Type B pancreatic cell (in vitro differentiated cells): ENCODE measurements at places on chromosomes 7 and 10. TPM values are rescaled to one million over a fixed set of nuclear protein-coding genes. Genes with fewer than 3 reads are reported as not detected.
A peak's percentile ranks its signal among the peaks of the same experiment; 100 is the strongest.

GRCh38 chr7:150487625-150488024, 27.0 kb upstream of the GIMAP7 start:
- H3K27me3 ChIP-seq = peaks cover 22% of the 10 kb centered on the region
- DNase-seq = no peak
- H3K27ac ChIP-seq = no peak overlapping the region
- no peaks in the 10 kb centered on the region for H3K36me3 ChIP-seq

DNA sequence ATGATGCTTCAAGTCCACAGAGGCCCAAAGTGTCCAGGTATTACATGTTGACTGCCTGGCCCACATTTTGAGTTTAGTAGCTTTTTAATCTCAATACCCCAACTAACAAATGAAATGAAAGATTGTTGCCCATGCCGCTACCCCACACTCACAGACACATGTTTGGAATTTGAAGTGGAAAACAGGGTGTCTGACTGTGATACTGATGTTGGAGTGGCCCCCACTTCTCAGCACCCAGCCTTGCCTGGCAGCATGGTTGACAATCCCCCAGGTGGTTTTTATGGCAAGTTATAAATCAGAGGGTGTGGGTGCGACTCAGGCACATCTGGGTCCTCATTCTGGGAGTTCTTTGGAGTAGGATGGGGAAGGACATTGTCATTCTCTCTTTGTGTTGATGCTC, 314.7 kb upstream of the ZNF32 start:
- no peak overlapping the region for H3K27ac ChIP-seq
- DNase-seq = no peak
- peaks cover 24% of the 10 kb centered on the region for H3K4me1 ChIP-seq
- peaks cover 4% of the 10 kb centered on the region for H3K36me3 ChIP-seq

CASTOR2 gene
- 42.8 and 70.3 TPM in 2 replicates for total RNA-seq

DNA sequence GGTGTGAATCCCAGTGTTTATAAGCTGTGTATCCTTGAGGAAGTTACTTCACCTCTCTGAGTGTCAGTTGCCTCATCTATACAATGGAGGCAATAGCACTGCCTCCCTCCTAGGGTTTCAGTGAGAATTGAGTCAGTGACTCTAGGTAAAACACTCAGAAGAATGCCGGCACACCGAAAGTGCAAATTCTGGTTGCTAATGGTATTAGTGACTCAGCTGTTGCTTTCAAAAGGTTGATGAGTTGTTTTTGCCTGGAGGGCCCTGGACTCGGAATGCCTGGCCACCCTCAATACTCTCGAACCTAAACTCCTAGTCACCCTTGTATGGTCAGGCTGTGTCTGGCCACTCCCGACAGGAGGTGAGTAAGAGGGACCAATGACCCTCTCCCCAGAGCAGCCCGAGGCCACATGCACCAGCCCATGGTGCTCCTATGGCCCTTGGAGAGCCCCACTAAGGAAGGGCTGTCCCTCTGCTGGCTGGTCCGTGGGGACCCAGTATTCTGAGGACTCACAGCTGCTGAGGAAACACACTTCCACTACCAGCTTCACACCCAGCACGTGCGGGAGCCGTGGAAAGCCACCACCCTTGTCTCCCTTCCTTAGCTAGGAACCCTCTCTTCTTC, 60.2 kb downstream of the CALML3 start:
- no peaks in the 10 kb centered on the region for H3K36me3 ChIP-seq
- peaks cover 48% of the 10 kb centered on the region for H3K4me1 ChIP-seq
- DNase-seq = no peak
- no peak overlapping the region for H3K4me3 ChIP-seq
- peak overlapping the region; percentile 56 for H3K27ac ChIP-seq

SLC26A5 gene
- not detected in 2 replicates for total RNA-seq

DNA sequence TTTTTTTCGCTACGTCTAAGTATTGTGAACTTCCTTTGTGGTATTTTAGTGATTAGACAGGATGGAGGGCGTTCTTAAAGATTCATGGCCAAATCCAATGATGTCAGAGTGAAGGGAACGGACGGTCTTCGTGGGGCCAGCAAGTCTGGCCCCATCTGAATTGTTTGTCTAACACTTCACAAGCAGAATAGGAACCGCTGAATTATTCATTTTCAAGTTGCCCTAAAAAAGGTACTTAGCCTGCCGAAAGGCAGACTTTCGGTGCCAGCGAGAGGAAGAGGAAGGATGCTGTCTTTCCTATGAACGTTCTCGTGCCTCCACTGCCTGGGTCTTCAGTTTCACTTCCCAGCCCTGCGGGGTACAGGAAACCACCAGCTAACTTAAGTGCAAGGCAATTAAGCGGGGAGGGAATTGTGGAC, 145.7 kb upstream of the SH2B2 start:
- H3K4me3 ChIP-seq = no peak overlapping the region
- H3K27me3 ChIP-seq = no peaks in the 10 kb centered on the region
- H3K36me3 ChIP-seq = peaks cover 15% of the 10 kb centered on the region
- DNase-seq = no peak
- no peak overlapping the region for H3K27ac ChIP-seq

DNA sequence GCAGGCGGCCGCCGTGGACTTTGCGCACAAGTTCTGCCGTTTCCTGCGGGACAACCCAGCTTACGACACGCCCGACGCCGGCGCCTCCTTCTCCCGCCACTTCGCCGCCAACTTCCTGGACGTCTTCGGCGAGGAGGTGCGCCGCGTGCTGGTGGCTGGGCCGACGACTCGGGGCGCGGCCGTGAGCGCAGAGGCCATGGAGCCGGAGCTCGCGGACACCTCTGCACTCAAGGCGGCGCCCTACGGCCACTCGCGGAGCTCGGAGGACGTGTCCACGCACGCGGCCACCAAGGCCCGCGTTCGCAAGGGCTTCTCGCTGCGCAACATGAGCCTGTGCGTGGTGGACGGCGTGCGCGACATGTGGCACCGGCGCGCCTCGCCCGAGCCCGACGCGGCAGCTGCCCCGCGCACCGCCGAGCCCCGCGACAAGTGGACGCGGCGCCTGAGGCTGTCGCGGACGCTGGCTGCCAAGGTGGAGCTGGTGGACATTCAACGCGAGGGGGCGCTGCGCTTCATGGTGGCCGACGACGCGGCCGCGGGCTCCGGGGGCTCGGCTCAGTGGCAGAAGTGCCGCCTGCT, 14.1 kb downstream of the SH2B2 start:
- H3K27me3 ChIP-seq = no peaks in the 10 kb centered on the region
- no peak overlapping the region for H3K4me3 ChIP-seq
- no peak for DNase-seq
- H3K4me1 ChIP-seq = peaks cover 9% of the 10 kb centered on the region

DNA sequence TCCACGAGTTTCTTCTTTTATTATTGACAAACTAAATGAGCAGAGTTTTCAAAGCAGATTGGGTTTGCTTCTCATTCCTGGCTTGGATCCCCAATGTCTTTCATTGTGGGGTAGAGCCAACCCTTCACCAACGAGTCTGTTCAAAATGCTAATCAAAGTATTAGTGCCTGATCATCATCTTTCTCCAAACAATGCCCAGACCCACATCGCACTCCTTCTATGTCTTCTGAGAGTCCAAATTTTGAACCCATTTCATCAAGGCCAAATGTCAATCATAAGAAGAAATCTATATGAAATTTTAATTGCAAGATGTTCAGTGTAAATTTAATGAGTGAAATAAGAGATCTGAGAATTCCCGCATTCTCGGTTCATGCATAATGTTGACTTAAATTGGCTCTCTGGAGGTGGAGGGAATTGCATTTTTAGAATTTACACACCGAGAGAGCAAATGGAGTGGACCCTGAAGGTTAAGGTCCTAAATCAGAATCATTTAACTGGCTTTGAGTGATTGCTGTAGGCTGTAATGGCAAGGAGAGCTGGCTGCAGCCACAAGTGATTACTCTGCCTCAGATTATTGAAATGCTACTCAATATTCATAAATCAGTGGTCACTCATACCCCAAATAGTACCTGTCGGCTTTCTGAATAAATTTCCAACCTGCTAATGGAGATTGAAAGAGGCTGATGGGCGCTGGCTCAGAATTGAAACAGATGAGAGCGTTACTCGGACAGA, 602.9 kb downstream of the TYW1 start:
- H3K27me3 ChIP-seq = peaks cover 39% of the 10 kb centered on the region
- H3K36me3 ChIP-seq = no peaks in the 10 kb centered on the region
- H3K4me1 ChIP-seq = peaks cover 5% of the 10 kb centered on the region
- no peak overlapping the region for H3K4me3 ChIP-seq

NME8 gene
- 0.14 TPM in 1 of 2 replicates, not detected in the other for total RNA-seq

GRCh38 chr7:76302347-76303201, at the start of gene HSPB1:
TSS of gene HSPB1 (plus strand) at chr7:76302673. CDS start at chr7:76302713, 40 bp downstream.
- H3K4me1 ChIP-seq = peaks cover 30% of the 10 kb centered on the region
- no peak for DNase-seq
- H3K36me3 ChIP-seq = no peaks in the 10 kb centered on the region
- peak within 1 kb of the TSS; percentile 91 for H3K4me3 ChIP-seq
- no peaks in the 10 kb centered on the region for H3K27me3 ChIP-seq

DNA sequence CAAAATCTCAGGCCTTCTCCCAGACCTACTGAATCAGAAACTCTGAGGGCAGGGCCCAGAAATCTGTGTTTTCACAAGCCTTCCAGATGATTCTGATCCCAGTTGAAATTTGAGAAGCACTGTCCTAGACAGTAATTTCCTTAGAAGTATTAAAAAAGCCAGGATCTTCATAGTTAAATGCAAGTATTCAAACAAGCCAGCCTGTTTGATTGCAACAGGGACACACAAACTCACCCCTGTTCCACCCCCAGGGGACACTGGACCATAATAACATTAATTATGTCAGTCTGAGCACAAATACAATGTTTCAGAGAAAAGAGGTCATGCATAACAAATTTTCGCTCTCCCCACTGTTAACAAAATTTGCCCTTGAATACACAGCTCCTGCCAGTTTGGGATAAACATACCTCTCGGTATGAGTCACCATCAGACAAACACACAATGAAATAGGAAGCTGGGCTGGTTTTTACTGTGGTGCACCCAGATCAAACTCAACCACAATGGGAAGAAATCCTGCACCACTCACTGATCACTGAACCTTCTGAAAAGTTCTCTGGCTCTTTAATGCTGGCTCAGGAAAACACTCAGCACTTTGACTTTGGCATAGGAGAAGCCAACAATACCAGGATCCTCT, 34.3 kb downstream of the ABLIM1 start:
- peak overlapping the region; percentile 30 for H3K4me3 ChIP-seq
- peaks cover 28% of the 10 kb centered on the region for H3K4me1 ChIP-seq
- H3K27me3 ChIP-seq = no peaks in the 10 kb centered on the region
- peak overlapping the region; percentile 66 for H3K27ac ChIP-seq
- DNase-seq = no peak
- no peaks in the 10 kb centered on the region for H3K36me3 ChIP-seq

GDF2 gene
- not detected in 2 replicates for total RNA-seq

GRCh38 chr7:44293561-44294324, 31.7 kb downstream of the CAMK2B start:
- H3K4me3 ChIP-seq = no peak overlapping the region
- no peak for DNase-seq
- H3K4me1 ChIP-seq = peaks cover 4% of the 10 kb centered on the region
- no peaks in the 10 kb centered on the region for H3K36me3 ChIP-seq
- peaks cover 42% of the 10 kb centered on the region for H3K27me3 ChIP-seq

FGFBP3 gene
- total RNA-seq = 4.5 and 9.6 TPM in 2 replicates

DNA sequence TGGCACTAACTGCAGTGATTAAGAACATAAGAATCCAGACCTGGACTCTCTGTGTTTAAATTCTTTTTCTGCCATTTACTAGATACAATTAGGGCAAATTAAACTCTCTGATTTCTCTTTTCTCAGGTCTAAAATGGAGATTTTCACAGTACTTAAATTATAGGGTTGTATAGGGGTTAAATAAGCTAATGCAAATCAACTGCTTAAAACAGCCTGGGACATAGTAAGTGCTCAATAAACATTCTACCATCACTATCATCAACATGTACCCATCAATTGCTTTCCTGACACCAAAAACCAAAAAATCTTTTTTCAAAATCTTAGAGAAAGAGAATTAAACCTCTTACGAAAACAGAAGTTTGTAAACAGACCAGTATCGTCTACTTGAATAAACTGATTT, 4.5 kb downstream of the ZNF800 start:
- no peak for DNase-seq
- no peak overlapping the region for H3K4me3 ChIP-seq
- no peak overlapping the region for H3K27ac ChIP-seq
- peaks cover 27% of the 10 kb centered on the region for H3K36me3 ChIP-seq
- H3K4me1 ChIP-seq = peaks cover 7% of the 10 kb centered on the region

DNA sequence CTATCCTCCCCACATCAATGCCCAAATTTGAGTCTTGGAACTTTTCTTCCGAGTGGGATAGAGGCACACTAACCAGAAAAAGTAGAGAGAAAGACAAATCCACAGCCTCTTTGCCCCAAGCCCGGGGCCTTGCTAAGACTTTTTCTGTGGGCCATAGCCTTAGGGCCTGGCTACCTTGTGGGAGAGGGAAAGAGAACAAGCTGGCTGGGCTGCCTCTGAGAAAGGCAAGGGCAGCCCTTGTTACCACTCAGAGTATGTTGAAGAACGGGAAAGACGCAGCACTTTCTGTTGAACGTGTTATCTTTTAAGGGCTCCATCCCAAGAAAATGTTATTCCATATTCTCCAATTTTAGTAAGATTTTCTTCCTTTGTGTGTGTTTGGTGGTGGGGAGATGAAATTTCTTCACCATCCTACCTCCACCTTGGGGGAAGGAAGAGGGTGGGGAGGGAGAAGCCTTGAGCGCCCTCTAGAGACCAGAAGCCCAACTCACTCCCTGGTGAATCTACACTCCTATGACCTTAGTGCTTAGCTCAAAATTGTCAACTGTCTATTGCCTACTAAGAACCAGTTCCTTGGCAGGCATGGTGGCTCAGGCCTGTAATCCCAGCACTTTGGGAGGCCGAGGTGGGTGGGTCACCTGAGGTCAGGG, 3.9 kb upstream of the NRF1 start:
- no peak for DNase-seq
- no peak overlapping the region for H3K27ac ChIP-seq
- no peaks in the 10 kb centered on the region for H3K27me3 ChIP-seq
- H3K4me3 ChIP-seq = no peak overlapping the region
- peaks cover 27% of the 10 kb centered on the region for H3K36me3 ChIP-seq
